ENCODE measurements at places on chromosomes 1 and 21.

- DNase-seq: peak; percentile 32
Observed at GRCh38 chr1:172727956-172728603, 69.2 kb downstream of the FASLG start.

DNA sequence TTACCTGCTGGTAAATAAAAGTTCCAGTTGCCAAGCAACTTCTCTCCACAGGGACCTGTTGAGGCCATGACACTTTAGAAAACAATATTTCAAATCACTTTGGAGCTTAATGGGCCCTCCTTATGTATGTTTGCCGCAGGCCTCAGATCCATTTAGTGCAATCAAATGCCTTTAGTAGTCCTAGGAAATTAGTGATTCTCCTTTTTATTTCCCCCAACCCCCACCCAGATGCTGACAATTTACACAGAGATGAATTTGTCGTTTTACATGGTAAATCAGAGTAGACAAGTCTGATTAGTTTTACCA is 83.6 kb downstream of the CLIC4 start:
- DNase-seq: no peak

GRCh38 chr21:32181457-32181856 is 97.4 kb downstream of the MIS18A start:
- no peak for DNase-seq

GRCh38 chr1:117009132-117009531 is 7.6 kb downstream of the CD101 start:
- peak; percentile 14 for DNase-seq

DNA sequence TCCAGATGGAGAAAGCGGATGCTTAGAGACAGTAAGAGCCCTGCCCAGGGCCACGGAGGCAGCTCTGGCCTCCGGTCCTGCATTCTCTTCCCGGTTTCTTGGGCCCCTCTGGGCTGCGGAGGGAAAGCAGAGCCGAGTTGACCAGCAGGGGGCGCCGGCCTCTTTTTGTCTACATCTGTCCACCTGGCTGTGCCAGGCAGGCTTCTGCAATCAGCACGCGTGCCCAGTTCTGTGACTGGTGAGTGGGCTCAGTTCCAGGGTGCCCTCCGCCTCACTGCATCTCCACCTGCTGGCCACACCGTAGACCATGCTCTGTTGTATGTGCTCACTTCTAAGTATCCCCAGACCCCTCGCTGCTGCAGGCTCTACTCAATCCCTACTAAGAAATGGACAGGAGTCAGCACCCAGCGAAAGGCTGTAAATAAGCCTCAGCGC is 6.7 kb upstream of the HUNK start:
- peak; percentile 65 for DNase-seq
